ENCODE measurements at places on chromosomes 1 and 21.

DNA sequence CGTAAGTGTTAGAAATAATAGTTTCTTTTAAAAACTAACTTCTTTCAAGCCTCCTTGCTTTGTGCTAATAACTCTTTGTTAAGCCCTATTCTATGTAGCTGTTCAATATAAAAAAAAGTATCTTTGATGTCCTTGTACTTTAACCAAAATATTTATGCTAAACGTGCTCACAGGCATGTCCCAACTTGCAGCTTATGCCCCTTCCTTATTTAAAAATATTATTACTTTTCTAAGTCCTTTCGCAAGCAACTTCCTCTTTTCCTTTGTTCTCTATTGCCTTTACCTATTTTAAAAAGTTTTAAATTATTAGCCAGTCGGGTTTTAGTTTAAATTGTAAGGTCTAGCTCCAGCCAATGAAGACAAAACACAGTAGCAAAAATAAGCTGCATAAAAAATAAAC lies 43.4 kb upstream of the NBPF3 start:
- no peaks in the 10 kb centered on the region for H3K36me3 ChIP-seq
- no peaks in the 10 kb centered on the region for H3K4me1 ChIP-seq
- no peak overlapping the region for H3K4me3 ChIP-seq
- no peak overlapping the region for H3K27ac ChIP-seq

GRCh38 chr1:155012776-155013602 lies 10.4 kb downstream of the ZBTB7B start:
- H3K36me3 ChIP-seq: no peaks in the 10 kb centered on the region
- H3K27me3 ChIP-seq: no peaks in the 10 kb centered on the region
- H3K27ac ChIP-seq: no peak overlapping the region
- H3K4me1 ChIP-seq: peaks cover 33% of the 10 kb centered on the region
- DNase-seq: no peak

GRCh38 chr1:243287652-243288051 lies 31.8 kb downstream of the SDCCAG8 start:
- DNase-seq: no peak
- no peaks in the 10 kb centered on the region for H3K27me3 ChIP-seq
- H3K4me1 ChIP-seq: peaks cover 4% of the 10 kb centered on the region
- no peaks in the 10 kb centered on the region for H3K36me3 ChIP-seq

GRCh38 chr1:202319381-202320080 lies 22.2 kb downstream of the UBE2T start:
- no peaks in the 10 kb centered on the region for H3K4me1 ChIP-seq
- no peak for DNase-seq
- H3K27me3 ChIP-seq: no peaks in the 10 kb centered on the region
- H3K27ac ChIP-seq: no peak overlapping the region
- H3K36me3 ChIP-seq: no peaks in the 10 kb centered on the region

DNA sequence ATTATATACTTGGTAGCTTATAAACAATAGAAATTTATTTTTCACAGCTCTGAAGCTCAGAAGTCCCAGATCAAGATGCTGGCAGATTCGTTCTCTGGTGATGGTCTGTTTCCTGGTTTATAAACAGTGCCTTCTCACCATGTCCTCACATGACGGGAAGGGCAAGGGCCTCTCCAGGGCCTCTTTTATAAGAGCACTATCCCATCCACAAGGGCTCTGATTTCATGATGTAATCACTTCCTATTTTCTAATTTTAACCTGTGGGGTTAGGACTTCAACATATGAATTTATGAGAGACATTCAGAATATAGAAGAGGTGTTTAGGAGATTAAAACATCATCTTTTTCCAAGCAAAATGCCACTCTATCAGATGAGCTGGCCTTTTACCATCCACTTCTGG lies 32.1 kb upstream of the PLPPR4 start:
- H3K36me3 ChIP-seq: no peaks in the 10 kb centered on the region
- H3K4me1 ChIP-seq: no peaks in the 10 kb centered on the region
- no peak for DNase-seq
- no peak overlapping the region for H3K4me3 ChIP-seq

- DNase-seq: no peak
- no peak overlapping the region for H3K27ac ChIP-seq
- H3K27me3 ChIP-seq: no peaks in the 10 kb centered on the region
- H3K4me3 ChIP-seq: no peak overlapping the region
- H3K36me3 ChIP-seq: no peaks in the 10 kb centered on the region
Measured at GRCh38 chr1:184427722-184428121, 40.9 kb downstream of the C1orf21 start.

- no peaks in the 10 kb centered on the region for H3K36me3 ChIP-seq
- H3K27me3 ChIP-seq: no peaks in the 10 kb centered on the region
- no peak for DNase-seq
Measured at GRCh38 chr1:107900090-107900945, 64.7 kb downstream of the VAV3 start.

- H3K4me1 ChIP-seq: peaks cover 24% of the 10 kb centered on the region
- no peak overlapping the region for H3K4me3 ChIP-seq
- no peaks in the 10 kb centered on the region for H3K36me3 ChIP-seq
Measured at GRCh38 chr1:94335950-94336349, 82.2 kb upstream of the ABCD3 start.

DNA sequence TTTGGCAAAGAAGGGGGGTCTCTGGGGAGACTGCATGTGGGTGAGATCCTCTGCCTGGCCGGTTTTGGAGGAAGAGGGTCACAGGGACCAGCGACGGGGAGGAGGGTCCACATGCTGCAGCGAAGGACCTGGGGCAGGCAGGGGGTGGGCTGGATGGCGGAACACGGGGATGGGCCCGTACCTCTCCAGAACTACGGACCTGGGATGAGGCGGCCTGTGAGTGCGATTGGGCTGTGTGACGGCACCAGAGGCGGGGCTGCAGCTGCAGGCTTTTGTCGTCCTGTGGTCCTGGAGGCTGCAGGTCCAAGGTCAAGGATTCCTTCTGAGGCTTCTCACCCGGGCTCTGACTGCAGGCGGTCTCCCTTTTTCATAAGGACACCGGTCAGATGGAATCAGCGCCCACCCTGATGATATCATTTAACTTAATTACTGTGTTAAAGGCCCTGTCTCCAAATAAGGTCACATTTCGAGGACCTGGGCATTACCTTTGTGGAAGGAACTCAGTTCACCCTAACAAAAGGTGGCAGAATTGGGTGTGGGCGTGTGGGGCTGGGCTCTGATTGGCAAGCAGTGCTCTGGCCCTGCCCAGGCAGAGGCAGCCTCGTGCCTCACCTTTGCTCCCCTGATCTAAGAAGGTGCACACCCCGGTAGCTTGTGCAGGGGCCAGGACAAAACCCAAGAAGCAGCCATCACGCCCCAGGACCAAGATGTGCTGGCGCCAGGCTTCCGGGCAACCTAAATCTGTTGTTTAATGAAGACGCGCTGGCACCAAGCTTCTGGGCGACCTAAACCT lies 60.0 kb upstream of the TRAPPC10 start:
- H3K4me1 ChIP-seq: peaks cover 12% of the 10 kb centered on the region
- H3K36me3 ChIP-seq: no peaks in the 10 kb centered on the region

DNA sequence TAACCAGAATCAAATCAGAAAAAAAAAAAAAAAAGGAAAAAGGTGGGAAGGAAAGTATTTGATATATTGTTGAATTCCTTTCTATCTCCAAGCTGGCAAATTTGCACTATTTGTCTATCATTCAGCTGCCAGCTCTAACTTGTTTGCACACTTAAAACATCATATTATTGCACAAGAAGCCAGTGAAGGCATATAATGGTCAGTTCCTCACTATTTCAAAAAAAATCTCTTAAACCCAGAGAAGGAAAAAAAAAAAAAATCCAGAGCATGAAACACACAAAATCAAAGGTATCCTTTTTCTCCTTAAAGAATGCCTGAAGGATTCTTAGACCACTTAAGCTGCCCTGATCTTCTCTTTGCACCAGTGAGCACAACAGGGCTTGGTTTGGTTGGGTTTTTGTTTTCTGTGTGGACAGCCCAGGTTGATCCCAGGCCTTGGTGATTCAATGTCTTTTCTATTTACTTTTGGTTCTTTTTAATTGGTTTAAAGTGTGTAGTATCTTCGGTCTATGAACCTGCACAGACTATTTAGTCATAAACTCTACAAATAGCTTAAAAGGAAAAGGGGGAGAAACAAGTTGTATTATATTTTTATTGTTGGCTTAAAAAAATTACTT lies 40.2 kb downstream of the DUSP10 start:
- DNase-seq: no peak
- H3K4me1 ChIP-seq: no peaks in the 10 kb centered on the region
- no peaks in the 10 kb centered on the region for H3K36me3 ChIP-seq
- no peak overlapping the region for H3K27ac ChIP-seq

GRCh38 chr1:4395676-4396075 lies 258.7 kb upstream of the AJAP1 start:
- no peaks in the 10 kb centered on the region for H3K4me1 ChIP-seq
- no peak overlapping the region for H3K27ac ChIP-seq
- no peaks in the 10 kb centered on the region for H3K36me3 ChIP-seq
- H3K4me3 ChIP-seq: no peak overlapping the region

GRCh38 chr1:12678820-12679219 lies 34.9 kb downstream of the AADACL4 start:
- no peak overlapping the region for H3K27ac ChIP-seq
- no peaks in the 10 kb centered on the region for H3K27me3 ChIP-seq
- H3K4me3 ChIP-seq: no peak overlapping the region
- H3K4me1 ChIP-seq: no peaks in the 10 kb centered on the region
- DNase-seq: no peak

- no peaks in the 10 kb centered on the region for H3K36me3 ChIP-seq
- H3K27me3 ChIP-seq: no peaks in the 10 kb centered on the region
- peak within 1 kb of the TSS; percentile 58 for H3K4me3 ChIP-seq
- no peak within 1 kb of the TSS for H3K27ac ChIP-seq
- DNase-seq: peak; percentile 86
Measured at GRCh38 chr1:20717452-20718342, at the start of gene KIF17. Gene KIF17 (minus strand): TSS chr1:20718007. CDS start chr1:20717706, 301 bp downstream.

DNA sequence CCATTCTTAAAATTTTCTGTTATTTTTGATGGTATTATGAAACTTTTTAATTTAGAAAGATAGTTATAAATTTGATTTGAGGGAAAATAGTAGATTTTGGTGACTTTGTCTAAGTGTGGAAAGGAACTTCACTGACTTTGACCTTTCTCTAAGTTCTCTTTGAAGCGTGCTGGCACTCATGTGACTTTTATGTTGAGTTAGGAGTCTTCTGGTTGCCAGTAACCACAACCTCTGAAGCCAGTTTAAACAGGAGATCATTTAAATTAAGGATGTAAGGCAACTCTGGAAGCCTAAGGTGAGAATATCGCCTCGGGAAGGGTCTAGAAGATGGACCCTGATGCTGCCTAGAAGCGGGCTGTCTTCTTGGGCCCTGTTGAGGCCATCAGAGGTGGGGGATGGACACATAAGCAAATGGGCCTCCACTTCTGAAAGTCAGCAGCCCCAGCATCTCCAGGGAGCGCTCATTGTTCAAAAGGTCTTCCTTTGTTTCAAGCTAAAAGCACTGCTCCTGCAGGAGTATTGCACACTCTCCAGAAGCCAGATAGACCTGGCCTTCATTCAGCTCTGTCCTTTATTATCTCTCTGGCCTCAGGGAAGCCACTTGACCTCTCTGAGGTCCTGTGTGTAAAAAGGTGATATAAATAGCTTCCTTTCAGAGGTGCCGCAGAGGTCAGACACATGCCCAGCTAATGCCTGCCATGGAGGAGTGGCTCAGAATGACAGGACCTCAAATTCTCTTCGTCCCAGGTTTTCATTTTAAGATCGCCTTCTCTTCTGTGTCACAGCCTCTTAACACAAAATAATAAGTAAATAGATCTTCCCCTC lies 5.1 kb upstream of the RCAN1 start:
- no peak overlapping the region for H3K27ac ChIP-seq
- H3K27me3 ChIP-seq: no peaks in the 10 kb centered on the region
- no peak for DNase-seq
- no peak overlapping the region for H3K4me3 ChIP-seq

- no peaks in the 10 kb centered on the region for H3K27me3 ChIP-seq
- no peak overlapping the region for H3K27ac ChIP-seq
- H3K4me1 ChIP-seq: no peaks in the 10 kb centered on the region
- H3K4me3 ChIP-seq: no peak overlapping the region
- H3K36me3 ChIP-seq: no peaks in the 10 kb centered on the region
Measured at GRCh38 chr1:52679048-52679447, 19.1 kb downstream of the COA7 start.

- peaks cover 2% of the 10 kb centered on the region for H3K4me1 ChIP-seq
- no peak overlapping the region for H3K4me3 ChIP-seq
- no peak for DNase-seq
- no peaks in the 10 kb centered on the region for H3K27me3 ChIP-seq
- no peaks in the 10 kb centered on the region for H3K36me3 ChIP-seq
Measured at GRCh38 chr1:32977546-32978087, 13.0 kb upstream of the RNF19B start.

GRCh38 chr1:208603721-208604120 lies 359.5 kb upstream of the PLXNA2 start:
- DNase-seq: no peak
- no peaks in the 10 kb centered on the region for H3K4me1 ChIP-seq
- H3K36me3 ChIP-seq: no peaks in the 10 kb centered on the region
- H3K27ac ChIP-seq: no peak overlapping the region

DNA sequence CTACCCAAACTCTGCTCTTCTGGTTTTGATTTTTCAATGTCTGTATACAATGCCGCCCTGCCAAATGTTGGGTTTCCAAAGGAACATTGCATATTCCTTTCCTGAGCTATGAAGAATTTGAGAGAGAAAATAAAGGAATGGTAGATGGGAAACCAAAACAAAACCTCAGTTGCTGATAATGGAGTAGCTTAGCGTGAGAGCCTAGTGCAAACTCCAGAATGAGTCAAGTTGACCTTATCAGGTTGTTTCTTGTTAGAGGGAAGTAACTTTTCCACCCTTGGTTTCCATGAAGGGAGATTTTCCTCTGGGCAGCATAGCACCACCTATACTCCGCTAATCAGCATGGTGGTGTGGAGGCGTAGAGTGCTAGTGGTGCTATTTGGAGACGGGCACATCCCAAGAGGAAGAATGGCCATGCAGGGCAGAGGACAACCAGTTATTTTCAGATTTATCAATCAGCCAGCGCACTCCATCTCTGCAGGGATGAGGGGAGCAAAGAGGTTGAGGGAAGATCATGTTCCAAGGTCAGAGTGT lies 51.6 kb downstream of the BACH1 start:
- H3K27ac ChIP-seq: no peak overlapping the region
- no peaks in the 10 kb centered on the region for H3K4me1 ChIP-seq
- H3K27me3 ChIP-seq: no peaks in the 10 kb centered on the region
- no peak overlapping the region for H3K4me3 ChIP-seq

GRCh38 chr1:230709619-230710542 lies 4.0 kb downstream of the AGT start:
- H3K27ac ChIP-seq: no peak overlapping the region
- H3K4me1 ChIP-seq: peaks cover 8% of the 10 kb centered on the region
- no peak for DNase-seq
- no peaks in the 10 kb centered on the region for H3K27me3 ChIP-seq
- no peaks in the 10 kb centered on the region for H3K36me3 ChIP-seq

DNA sequence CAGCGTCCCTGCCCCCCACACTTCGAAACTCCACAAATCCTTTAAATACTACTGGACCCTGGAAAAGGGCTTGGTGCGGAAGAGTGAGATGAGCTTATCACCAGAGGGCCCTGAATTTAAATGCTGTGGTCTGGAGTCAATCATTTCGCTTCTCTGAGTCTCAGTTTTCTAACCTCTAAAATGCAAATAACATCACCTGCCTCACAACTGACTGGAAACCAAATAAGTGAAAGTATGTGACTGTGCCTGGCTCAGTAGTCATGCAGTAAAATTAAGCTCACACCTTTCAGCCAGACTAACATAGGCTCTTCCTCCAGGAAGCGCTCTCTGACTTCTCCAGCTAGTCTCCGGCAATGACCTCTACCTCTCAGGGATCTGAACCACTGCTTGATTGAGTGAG lies 4.2 kb downstream of the GJA4 start:
- H3K27ac ChIP-seq: no peak overlapping the region
- no peak overlapping the region for H3K4me3 ChIP-seq
- H3K36me3 ChIP-seq: no peaks in the 10 kb centered on the region

- no peak overlapping the region for H3K27ac ChIP-seq
- H3K4me3 ChIP-seq: no peak overlapping the region
- no peaks in the 10 kb centered on the region for H3K27me3 ChIP-seq
- no peaks in the 10 kb centered on the region for H3K36me3 ChIP-seq
- H3K4me1 ChIP-seq: no peaks in the 10 kb centered on the region
- no peak for DNase-seq
Measured at GRCh38 chr21:25573409-25574206, 33.7 kb downstream of the MRPL39 start.
